ENCODE measurements at places on chromosomes 2 and 18.
A peak's percentile ranks its signal among the peaks of the same experiment; 100 is the strongest.

DNA sequence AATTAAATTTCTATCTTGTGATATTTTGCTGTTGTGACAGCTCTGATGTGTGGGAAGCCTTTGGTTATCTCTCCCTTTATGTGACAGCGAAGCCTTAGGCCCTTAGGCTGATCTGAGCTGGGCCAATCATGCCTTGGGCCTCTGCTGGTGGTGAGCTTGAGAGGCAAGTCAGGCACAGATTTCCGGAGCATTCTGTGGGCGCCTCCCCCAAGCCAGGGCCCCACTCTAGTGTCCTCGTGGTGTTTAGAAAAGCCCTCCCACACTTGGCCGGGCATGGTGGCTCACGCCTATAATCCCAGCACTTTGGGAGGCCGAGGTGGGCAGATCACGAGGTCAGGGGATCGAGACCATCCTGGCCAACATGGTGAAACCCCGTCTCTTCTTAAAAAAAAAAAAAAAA, 239.8 kb downstream of the SH3RF3 start:
- no peak overlapping the region for H3K27ac ChIP-seq
- H3K4me3 ChIP-seq = no peak overlapping the region
- DNase-seq = no peak
- peaks cover 2% of the 10 kb centered on the region for H3K36me3 ChIP-seq
- no peaks in the 10 kb centered on the region for H3K4me1 ChIP-seq

DNA sequence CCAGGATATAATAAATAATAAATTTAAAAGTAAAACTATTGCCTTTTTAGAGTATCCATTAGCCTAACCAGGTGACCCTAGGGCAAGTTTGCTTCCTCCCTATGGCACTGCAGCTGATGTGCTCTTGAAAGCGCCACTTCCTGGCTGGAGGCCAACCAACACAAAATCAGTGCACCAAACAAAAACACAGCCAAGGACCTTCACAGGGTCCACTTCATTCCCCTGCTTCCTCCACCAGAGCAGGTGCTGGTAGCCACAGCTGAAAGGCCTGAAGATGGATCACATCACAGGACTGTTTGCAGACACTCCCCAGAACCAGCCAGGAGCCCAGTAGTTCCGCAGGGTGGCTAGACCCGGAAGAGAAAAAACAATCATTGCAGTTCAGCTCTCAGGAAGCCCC, 108.8 kb downstream of the TWIST2 start:
- no peak for DNase-seq
- peaks cover 16% of the 10 kb centered on the region for H3K27me3 ChIP-seq
- H3K36me3 ChIP-seq = peaks cover 1% of the 10 kb centered on the region
- no peaks in the 10 kb centered on the region for H3K4me1 ChIP-seq
- H3K4me3 ChIP-seq = no peak overlapping the region

GRCh38 chr18:58132595-58133261, 88.7 kb downstream of the NEDD4L start:
- no peak overlapping the region for H3K27ac ChIP-seq
- no peak for DNase-seq
- no peak overlapping the region for H3K4me3 ChIP-seq
- no peaks in the 10 kb centered on the region for H3K27me3 ChIP-seq

DNA sequence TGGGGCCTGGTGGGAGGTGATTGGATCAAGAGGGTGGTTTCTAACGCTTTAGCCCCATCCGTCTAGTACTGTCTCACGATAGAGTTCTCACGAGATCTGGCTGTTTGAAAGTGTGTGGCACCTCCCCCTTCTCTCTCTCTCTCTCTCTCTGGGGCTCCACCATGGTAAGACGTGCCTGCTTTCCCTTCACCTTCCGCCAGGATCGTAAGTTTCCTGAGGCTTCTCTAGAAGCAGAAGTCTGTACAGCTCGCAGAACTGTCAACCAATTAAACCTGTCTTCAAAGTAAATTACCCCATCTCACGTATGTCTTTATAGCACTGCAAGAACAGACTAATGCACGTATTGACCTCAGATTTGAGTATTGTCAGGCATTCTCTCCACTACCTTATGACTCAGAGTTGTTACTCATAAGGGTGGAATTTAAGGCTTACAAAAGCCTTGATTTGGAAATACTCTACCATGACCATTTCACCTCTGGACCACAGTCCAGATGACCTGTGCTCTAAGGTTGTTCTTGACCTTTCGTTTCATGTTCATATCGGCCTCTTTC, 99.5 kb upstream of the AGAP1 start:
- H3K36me3 ChIP-seq = peaks cover 2% of the 10 kb centered on the region
- no peak for DNase-seq
- H3K4me1 ChIP-seq = no peaks in the 10 kb centered on the region
- peaks cover 6% of the 10 kb centered on the region for H3K27me3 ChIP-seq
- no peak overlapping the region for H3K27ac ChIP-seq
- H3K4me3 ChIP-seq = no peak overlapping the region

- peak overlapping the region; percentile 25 for H3K27ac ChIP-seq
- H3K4me3 ChIP-seq = peak overlapping the region; percentile 81
- peaks cover 2% of the 10 kb centered on the region for H3K27me3 ChIP-seq
- no peaks in the 10 kb centered on the region for H3K36me3 ChIP-seq
- peaks cover 16% of the 10 kb centered on the region for H3K4me1 ChIP-seq
- DNase-seq = no peak
These were observed 213.0 kb downstream of the TNS1 start for GRCh38 chr2:217789736-217790181.

- peaks cover 19% of the 10 kb centered on the region for H3K4me1 ChIP-seq
- H3K27me3 ChIP-seq = no peaks in the 10 kb centered on the region
- no peaks in the 10 kb centered on the region for H3K36me3 ChIP-seq
- peak overlapping the region; percentile 0 for H3K4me3 ChIP-seq
- DNase-seq = no peak
These were observed 4.7 kb upstream of the NCK2 start for GRCh38 chr2:105739944-105740530.

- no peaks in the 10 kb centered on the region for H3K36me3 ChIP-seq
- H3K4me3 ChIP-seq = peak overlapping the region; percentile 97
- peaks cover 18% of the 10 kb centered on the region for H3K4me1 ChIP-seq
These were observed 777 bp downstream of the GALNT3 start for GRCh38 chr2:165793161-165793778.

DNA sequence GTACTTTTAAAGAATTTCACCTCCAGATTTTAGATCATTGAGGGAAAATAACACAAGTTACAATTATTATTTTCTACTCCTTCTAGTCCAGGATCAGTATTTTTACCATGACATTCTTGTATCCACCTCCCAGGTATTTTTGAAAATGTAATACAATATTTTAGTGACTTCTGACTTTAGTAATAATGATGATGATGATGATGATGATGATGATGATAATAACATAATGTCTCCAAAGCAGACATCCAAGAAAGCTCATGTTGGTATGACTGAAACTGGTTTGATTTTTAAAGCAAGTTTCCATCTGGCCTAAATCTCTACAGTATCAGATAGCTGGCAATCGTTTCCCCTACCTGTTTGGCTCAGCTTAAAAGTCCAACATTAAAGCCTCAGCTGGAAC, 140.0 kb upstream of the GULP1 start:
- H3K4me1 ChIP-seq = no peaks in the 10 kb centered on the region
- no peak overlapping the region for H3K4me3 ChIP-seq
- H3K36me3 ChIP-seq = no peaks in the 10 kb centered on the region
- H3K27me3 ChIP-seq = no peaks in the 10 kb centered on the region

- H3K36me3 ChIP-seq = no peaks in the 10 kb centered on the region
- H3K27me3 ChIP-seq = no peaks in the 10 kb centered on the region
- H3K4me3 ChIP-seq = no peak overlapping the region
- no peak overlapping the region for H3K27ac ChIP-seq
These were observed 791.3 kb downstream of the PLCL1 start for GRCh38 chr2:198595721-198596120.

DNA sequence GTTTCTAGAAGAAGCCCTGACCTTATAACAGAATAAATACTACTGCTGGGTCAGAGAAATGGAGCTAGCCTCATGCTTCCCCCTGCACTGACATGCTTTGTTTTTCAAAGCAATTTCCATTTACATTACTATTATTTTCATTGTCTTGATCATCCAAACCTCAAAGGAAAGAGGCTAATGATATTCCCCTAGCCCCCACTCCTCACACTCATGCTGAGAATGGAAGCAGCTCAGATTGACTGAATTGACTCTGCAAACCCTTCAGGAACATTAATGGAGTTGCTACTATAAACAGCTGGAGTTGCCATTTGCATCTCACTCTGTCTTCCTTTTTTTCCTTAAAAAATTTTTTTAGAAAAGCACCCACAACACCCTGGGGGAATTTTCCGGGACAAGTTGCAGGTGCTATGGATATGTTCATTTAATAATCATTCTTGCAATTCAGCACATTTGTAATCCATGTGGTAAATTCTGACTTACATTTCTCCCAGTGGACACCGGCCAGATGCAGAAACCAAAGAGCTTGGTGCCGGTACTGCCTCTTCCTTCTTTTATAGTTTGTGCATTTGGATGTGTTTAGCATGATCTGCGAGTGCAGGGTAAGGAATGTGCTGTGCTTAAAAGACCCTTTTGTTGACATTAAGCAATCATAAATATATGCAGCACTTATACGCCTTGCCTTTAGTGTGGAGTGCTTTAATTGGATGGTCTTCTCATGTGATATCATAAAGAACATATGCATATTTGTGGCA, 103.3 kb upstream of the OSR1 start:
- H3K27ac ChIP-seq = no peak overlapping the region
- H3K36me3 ChIP-seq = no peaks in the 10 kb centered on the region
- no peak overlapping the region for H3K4me3 ChIP-seq
- no peak for DNase-seq
- H3K4me1 ChIP-seq = no peaks in the 10 kb centered on the region
- H3K27me3 ChIP-seq = peaks cover 6% of the 10 kb centered on the region

- H3K27me3 ChIP-seq = peaks cover 2% of the 10 kb centered on the region
- no peaks in the 10 kb centered on the region for H3K36me3 ChIP-seq
- no peak overlapping the region for H3K4me3 ChIP-seq
- no peak overlapping the region for H3K27ac ChIP-seq
- no peak for DNase-seq
These were observed 171.1 kb upstream of the MC4R start for GRCh38 chr18:60543646-60544045.

GRCh38 chr2:168639018-168639417, 163.4 kb upstream of the NOSTRIN start:
- no peaks in the 10 kb centered on the region for H3K36me3 ChIP-seq
- no peak overlapping the region for H3K27ac ChIP-seq
- no peak overlapping the region for H3K4me3 ChIP-seq
- no peak for DNase-seq
- peaks cover 1% of the 10 kb centered on the region for H3K4me1 ChIP-seq

DNA sequence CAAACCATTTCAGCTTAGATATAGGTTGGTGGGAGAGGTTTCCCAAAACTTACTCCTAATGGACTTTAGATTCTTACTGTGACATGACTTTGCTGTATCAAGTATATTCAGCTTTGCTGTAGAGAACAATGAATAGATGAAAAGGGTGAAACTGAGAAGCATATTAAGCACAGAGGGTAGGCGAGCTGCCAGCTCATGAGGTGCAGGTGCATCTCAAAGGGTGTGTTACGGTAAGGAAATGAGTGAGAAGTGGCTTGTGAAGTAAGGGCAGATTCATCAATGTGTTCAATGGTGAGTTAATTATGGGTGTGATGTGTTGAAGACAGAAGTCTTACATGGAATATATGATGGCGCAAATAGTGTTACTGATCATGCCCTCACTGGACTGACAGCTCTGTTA, 49.3 kb downstream of the CD8B2 start:
- no peak for DNase-seq
- peaks cover 13% of the 10 kb centered on the region for H3K27me3 ChIP-seq
- H3K4me1 ChIP-seq = peaks cover 9% of the 10 kb centered on the region
- H3K36me3 ChIP-seq = no peaks in the 10 kb centered on the region

GRCh38 chr2:232889876-232890401, 19.9 kb downstream of the SNORC start:
- H3K4me3 ChIP-seq = no peak overlapping the region
- no peak overlapping the region for H3K27ac ChIP-seq
- no peak for DNase-seq
- peaks cover 6% of the 10 kb centered on the region for H3K4me1 ChIP-seq

DNA sequence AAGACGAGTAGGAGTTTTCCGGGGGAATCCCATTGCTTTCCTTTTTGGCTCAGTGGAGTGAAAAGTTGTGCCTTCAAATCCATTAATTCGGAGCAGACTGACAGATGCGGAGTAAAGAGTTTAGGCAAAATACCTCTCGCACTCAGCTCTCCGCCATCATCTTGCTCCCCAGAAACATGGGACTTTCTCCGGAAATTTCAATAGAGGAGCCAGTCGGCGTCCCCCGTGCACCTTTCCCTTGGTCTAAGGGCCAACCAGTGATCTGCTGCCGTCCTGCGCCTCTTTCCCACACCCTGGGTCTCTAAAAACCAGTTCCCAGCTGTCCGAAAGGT, 318 bp downstream of the TYW5 start:
- peak overlapping the region; percentile 89 for H3K4me3 ChIP-seq
- no peak for DNase-seq
- peak overlapping the region; percentile 91 for H3K27ac ChIP-seq
- H3K27me3 ChIP-seq = no peaks in the 10 kb centered on the region

DNA sequence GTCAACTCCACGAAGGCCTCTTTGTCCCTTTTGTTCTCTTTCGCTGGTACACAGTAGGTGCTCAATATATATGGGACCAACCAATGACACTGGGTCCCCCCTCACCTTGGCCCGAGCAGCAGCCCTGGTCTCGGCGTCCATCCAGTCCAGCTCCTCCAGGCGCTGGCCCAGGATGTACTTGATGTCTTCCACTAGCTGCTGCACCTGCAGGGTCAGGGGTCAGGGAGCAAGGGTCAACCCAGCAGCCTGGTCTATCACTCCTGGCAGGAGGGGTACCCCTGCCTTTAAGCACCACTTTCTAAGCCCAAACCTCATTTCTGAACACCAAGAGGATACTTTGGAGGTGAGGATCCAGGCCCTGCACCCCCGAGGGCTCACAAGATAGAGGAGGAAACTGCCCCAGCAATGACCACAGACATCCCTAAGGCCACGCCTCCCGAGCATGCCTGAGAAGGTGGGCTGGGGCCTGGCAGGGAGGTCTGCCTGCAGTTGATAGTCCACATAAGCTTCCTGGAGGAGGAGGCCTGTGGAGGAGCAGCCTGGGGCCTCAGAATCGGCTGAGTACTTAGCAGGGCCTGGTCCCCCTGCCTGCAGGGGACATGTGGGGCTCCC, 4.2 kb downstream of the ECEL1 start:
- no peaks in the 10 kb centered on the region for H3K36me3 ChIP-seq
- peaks cover 22% of the 10 kb centered on the region for H3K27me3 ChIP-seq
- H3K4me3 ChIP-seq = no peak overlapping the region
- H3K27ac ChIP-seq = no peak overlapping the region

- peaks cover 3% of the 10 kb centered on the region for H3K27me3 ChIP-seq
- no peak overlapping the region for H3K4me3 ChIP-seq
- peaks cover 2% of the 10 kb centered on the region for H3K4me1 ChIP-seq
These were observed 343.1 kb upstream of the SLC39A10 start for GRCh38 chr2:195313962-195314361.

- no peak overlapping the region for H3K27ac ChIP-seq
- H3K4me3 ChIP-seq = no peak overlapping the region
- H3K27me3 ChIP-seq = peaks cover 16% of the 10 kb centered on the region
- H3K36me3 ChIP-seq = no peaks in the 10 kb centered on the region
- no peaks in the 10 kb centered on the region for H3K4me1 ChIP-seq
- no peak for DNase-seq
These were observed 34.4 kb downstream of the TEX51 start for GRCh38 chr2:126932966-126933710.
